ENCODE measurements at places on chromosomes 7 and 10. TPM values are rescaled to one million over a fixed set of nuclear protein-coding genes. Genes with fewer than 3 reads are reported as not detected.

Gene RFC2
- total RNA-seq: 11.8 TPM

Gene FAM20C
- total RNA-seq: 142 TPM

Gene RNF148
- 0.19 TPM for total RNA-seq

Gene GTPBP4
- 13.7 TPM for total RNA-seq

Gene INMT
- total RNA-seq: 220 TPM

Gene TIMM23
- total RNA-seq: 69.1 TPM

Gene ITPRID1
- not detected for total RNA-seq

Gene TEX47
- not detected for total RNA-seq
